ENCODE measurements at places on chromosomes 7 and 10. TPM values are rescaled to one million over a fixed set of nuclear protein-coding genes. Genes with fewer than 3 reads are reported as not detected.

Gene GIMAP1
- polyA plus RNA-seq: 2.6 TPM

Gene TNKS2
- polyA plus RNA-seq: 37.2 TPM

Gene CARD11
- polyA plus RNA-seq: 0.19 TPM

DNA sequence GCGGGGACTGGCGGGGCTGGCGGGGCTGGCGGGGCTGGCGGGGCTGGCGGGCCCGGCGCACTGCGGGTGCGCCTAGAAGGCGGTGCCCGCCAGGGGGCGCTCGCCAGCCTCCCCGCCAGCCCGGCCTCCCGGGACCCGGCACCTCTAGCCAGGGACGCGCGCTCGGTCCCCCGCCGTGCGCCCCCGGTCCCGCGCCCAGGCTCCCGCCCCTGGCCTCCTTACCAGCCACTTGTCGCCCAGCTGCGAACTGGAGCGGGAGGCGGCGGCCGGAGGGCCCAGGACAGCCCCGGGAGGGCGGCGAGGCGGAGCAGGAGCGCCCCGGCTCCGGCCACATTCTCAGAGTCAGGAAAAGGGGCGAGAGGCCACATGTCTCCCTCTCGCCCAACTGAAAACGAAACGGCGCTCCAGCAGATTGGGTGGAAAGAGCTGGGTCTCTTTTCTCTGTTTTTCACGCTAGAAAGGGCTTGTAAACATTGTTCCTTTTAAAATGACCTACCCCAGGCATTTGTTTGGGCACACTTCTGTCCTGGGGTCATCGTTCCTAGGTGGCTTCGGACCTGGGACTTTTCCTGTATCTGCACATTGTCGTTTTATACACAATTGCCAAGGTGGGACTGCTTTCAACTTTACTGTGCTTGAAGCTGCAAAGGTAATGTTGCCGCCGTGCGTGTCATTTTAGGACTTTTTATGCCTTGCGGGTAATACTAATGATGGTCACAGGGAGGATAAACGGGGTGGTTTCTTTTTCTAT, 378 bp upstream of the PRKCQ start:
- H3K4me1 ChIP-seq: peaks cover 7% of the 10 kb centered on the region
- peaks cover 2% of the 10 kb centered on the region for H3K36me3 ChIP-seq
- H3K27ac ChIP-seq: peak overlapping the region; percentile 62
- DNase-seq: peak; percentile 81
- H3K27me3 ChIP-seq: peaks cover 16% of the 10 kb centered on the region
- peak overlapping the region; percentile 52 for H3K4me3 ChIP-seq

DNA sequence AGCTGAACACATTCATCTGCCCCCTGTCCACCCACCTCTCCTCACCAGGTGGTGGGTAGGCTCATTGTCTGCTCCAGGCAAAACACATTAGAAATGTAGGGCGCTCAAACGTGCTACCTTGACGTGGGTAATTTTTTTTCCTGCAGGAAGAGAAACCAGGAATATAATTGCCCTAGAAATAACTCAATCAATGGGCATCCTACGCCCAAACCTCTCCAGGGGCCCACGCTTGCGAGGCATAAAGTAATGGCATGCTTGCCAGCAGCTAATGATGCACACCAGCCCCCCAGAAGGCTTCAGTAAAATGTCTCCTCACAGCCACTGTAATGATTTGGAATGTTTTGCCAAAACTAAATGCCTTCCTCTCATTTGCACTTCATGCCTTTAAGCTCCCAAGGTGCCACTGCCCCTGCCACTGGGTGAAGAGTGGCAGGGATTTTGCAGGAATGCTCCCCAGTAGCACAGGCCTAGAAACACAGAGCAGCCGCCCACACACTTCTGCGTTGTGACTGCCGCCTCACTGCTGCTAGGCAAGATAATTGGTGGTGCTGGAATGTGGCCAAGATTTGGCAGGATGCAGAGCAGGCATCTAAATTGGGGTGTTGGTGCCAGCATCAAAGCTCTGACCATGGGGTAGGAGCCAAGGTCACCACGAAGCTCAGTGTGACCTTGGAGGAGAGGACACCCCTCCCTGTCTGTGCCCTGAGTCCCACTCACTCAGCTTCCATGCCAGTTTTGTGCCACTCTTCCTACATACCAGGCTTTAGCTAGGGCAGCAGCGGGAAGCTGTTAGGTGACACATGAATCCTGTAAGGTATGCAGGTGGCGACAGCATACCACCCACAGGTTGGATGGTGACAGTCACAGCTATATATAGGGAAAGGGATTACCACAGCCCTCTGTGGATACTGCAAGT, 48.7 kb upstream of the PPP1R3C start:
- no peaks in the 10 kb centered on the region for H3K27me3 ChIP-seq
- no peaks in the 10 kb centered on the region for H3K36me3 ChIP-seq
- no peak overlapping the region for H3K27ac ChIP-seq

- no peak overlapping the region for H3K27ac ChIP-seq
- H3K36me3 ChIP-seq: no peaks in the 10 kb centered on the region
- DNase-seq: no peak
- H3K4me3 ChIP-seq: no peak overlapping the region
- H3K4me1 ChIP-seq: peaks cover 3% of the 10 kb centered on the region
These were observed 83.7 kb upstream of the GLCCI1 start for GRCh38 chr7:7884855-7885254.

- H3K36me3 ChIP-seq: no peaks in the 10 kb centered on the region
- peaks cover 69% of the 10 kb centered on the region for H3K27me3 ChIP-seq
- H3K4me1 ChIP-seq: peaks cover 12% of the 10 kb centered on the region
These were observed 1.3 kb upstream of the RET start for GRCh38 chr10:43075612-43076003.

DNA sequence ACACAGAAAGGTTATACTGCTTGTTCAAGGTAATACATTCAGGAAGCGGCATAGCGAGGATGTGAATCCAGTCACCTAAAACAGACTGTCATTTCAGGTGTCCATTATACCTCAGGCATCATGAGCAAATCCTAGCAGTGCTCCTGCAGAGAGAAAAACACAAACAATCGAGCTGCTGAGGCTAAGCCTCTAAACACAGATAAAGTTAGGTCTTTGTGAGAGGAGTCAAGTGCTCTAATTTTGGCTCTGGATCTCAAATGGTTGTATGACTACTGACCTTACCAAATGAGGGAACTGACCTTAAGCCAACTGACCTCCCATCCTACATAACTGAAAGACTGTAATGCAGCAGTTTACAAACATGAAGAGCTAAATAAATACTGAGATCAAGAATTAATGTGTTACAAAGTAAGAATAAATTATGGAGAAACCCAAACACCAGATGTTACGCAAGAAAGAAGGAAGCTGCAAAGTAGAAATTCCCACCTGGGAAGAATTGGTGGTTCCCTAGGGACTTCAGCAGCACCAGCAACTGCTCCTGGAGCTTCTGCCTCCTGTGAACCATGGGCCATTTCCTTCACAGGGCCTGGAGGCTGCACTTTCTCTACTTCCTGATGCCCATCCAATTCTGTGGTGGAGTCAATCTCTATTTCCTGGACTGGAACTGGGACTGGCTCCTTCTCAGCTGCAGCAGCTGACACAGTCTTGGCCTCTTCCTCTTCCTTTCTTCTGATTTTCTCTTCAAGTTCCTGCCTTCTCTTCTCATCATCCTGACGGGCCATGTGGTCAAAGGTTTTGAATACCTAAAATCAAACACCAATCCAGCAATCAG, 5.8 kb downstream of the NUDCD3 start:
- no peak overlapping the region for H3K27ac ChIP-seq
- no peak overlapping the region for H3K4me3 ChIP-seq
- H3K36me3 ChIP-seq: peaks cover 34% of the 10 kb centered on the region
- peak; percentile 17 for DNase-seq
- H3K27me3 ChIP-seq: no peaks in the 10 kb centered on the region

DNA sequence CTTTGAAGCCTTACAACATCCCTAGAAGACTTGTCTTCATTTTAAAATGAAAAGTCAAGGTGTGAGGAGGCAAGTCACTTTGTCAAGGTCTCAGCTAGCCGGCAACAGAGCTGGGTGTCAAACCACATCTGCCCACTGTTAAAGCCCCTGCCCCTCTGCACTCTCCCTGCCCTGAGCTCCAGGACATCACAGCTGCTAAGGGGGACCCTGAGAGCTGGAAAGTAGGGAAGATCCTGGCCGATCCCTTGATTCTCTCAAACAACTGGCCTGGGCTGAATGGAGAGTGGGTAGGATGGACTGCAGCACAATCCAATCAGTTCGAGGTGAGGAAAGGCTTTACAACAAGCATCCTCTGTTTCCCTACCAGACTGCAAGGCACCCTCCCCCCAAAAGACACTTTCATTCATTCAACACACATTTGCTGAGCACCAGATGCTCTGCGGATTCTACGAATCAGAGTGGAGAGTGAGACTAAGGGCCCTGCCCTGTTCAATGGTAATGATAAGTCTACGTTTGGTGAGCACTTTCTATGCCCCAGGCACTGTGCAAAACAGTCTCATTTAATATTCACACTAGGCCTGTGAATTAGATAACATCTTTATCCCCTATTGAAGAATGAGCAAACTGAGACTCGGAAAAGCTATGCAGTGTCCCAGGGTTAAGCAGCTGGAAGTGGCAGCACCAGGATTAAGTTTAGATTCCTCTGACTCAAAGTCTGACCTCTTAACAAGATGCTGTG, 148.1 kb downstream of the HERPUD2 start:
- peaks cover 20% of the 10 kb centered on the region for H3K27me3 ChIP-seq
- no peak overlapping the region for H3K4me3 ChIP-seq
- DNase-seq: no peak
- H3K27ac ChIP-seq: no peak overlapping the region
- no peaks in the 10 kb centered on the region for H3K36me3 ChIP-seq

- DNase-seq: no peak
- H3K36me3 ChIP-seq: no peaks in the 10 kb centered on the region
- H3K27me3 ChIP-seq: no peaks in the 10 kb centered on the region
- peak overlapping the region; percentile 77 for H3K27ac ChIP-seq
- peaks cover 3% of the 10 kb centered on the region for H3K4me1 ChIP-seq
These were observed 312 bp downstream of the ARL4A start for GRCh38 chr7:12687718-12688171.

DNA sequence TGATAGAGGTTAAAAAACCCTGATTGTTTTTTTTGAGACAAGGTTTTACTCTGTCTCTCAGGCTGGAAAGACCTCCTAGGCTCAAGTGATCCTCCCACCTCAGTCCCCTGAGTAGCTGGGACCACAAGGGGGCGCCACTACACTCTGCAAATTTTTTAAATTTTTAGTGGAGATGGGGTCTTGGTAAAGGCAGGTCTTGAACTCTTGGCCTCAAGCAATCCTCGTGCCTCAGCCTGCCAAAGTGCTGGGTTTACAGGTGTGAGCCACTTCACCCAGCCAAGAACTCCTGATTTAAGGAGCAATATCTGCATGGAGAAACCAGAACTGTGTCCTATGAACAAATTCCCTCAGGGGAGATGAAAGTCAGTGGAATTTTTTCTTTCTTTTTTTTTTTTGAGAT, 7.3 kb upstream of the KLHDC10 start:
- no peak for DNase-seq
- no peak overlapping the region for H3K4me3 ChIP-seq
- H3K4me1 ChIP-seq: no peaks in the 10 kb centered on the region
- H3K36me3 ChIP-seq: no peaks in the 10 kb centered on the region
- H3K27ac ChIP-seq: no peak overlapping the region

- no peak for DNase-seq
- peaks cover 2% of the 10 kb centered on the region for H3K4me1 ChIP-seq
- H3K4me3 ChIP-seq: no peak overlapping the region
- no peak overlapping the region for H3K27ac ChIP-seq
- H3K27me3 ChIP-seq: no peaks in the 10 kb centered on the region
These were observed 16.8 kb upstream of the TSPAN12 start for GRCh38 chr7:120874722-120875121.

- no peak for DNase-seq
- H3K36me3 ChIP-seq: peaks cover 12% of the 10 kb centered on the region
- no peak overlapping the region for H3K4me3 ChIP-seq
These were observed 75.4 kb downstream of the NUDCD3 start for GRCh38 chr7:44415047-44415446.

DNA sequence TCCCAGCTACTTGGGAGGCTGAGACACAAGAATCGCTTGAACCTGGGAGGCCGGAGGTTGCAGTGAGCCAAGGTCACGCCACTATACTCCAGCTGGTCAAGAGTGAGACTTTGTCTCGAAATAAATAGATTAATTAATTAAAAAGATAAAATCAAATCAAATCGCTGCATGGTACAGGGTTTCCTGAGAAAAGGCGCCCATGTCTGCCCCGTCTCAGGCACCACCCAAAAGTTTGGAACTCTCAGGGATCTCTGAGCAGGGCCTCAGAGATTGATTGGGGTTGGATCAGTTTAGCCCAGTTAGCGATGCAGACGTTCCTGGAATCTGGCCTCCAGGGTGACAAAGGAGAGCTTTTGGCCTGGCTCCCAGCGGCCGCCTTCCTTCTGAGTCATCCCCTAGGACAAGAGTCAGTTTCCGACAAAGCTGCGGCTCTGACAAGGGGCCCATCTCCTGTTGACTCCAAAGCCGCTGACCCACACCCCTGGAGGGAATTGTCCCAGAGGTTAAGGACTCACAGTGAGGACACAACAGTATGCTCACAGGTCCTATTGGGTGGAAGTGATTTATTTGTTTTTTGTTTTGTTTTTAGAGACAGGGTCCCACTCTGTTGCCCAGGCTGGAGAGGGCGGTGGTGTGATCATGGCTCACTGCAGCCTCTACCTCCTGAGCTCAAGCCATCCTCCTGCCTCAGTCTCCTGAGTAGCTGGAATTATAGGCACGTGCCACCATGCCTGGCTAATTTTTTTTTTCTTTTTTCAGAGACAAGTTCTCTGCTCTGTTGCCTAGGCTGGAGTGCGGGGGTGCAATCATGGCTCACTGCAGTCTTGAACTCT, 6.8 kb downstream of the ORAI2 start:
- peaks cover 9% of the 10 kb centered on the region for H3K4me1 ChIP-seq
- no peak overlapping the region for H3K27ac ChIP-seq
- H3K36me3 ChIP-seq: peaks cover 21% of the 10 kb centered on the region
- H3K27me3 ChIP-seq: no peaks in the 10 kb centered on the region
- no peak overlapping the region for H3K4me3 ChIP-seq

- peaks cover 25% of the 10 kb centered on the region for H3K4me1 ChIP-seq
- H3K36me3 ChIP-seq: peaks cover 18% of the 10 kb centered on the region
- H3K27me3 ChIP-seq: no peaks in the 10 kb centered on the region
- no peak overlapping the region for H3K4me3 ChIP-seq
- DNase-seq: no peak
These were observed 9.9 kb upstream of the MYO1G start for GRCh38 chr7:44988701-44989100.

DNA sequence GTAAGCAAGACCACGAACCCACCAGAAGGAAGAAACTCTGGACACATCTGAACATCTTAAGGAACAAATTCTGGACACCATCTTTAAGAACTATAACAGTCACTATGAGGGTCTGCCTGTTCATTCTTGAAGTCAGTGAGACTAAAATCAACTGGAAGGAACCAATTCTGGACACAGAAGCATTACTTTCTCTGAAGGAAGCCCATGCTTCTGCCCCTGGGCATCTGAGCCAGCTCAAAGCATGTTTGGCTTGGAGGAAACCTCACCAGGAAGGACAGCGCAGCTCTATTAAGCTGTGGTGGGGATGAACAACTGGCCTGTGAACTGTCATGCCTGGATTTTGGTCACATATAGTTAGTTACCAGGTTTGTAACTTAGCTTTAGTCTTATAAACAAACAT, 132.4 kb upstream of the GDF10 start:
- H3K27ac ChIP-seq: no peak overlapping the region
- no peaks in the 10 kb centered on the region for H3K27me3 ChIP-seq
- no peak for DNase-seq
- peaks cover 14% of the 10 kb centered on the region for H3K4me1 ChIP-seq
- H3K4me3 ChIP-seq: no peak overlapping the region
- no peaks in the 10 kb centered on the region for H3K36me3 ChIP-seq
